ENCODE measurements at places on chromosomes 7 and 10. TPM values are rescaled to one million over a fixed set of nuclear protein-coding genes. Genes with fewer than 3 reads are reported as not detected.

GRCh38 chr10:127878475-127879055 is 14.2 kb downstream of the CLRN3 start:
- no peak for DNase-seq

DNA sequence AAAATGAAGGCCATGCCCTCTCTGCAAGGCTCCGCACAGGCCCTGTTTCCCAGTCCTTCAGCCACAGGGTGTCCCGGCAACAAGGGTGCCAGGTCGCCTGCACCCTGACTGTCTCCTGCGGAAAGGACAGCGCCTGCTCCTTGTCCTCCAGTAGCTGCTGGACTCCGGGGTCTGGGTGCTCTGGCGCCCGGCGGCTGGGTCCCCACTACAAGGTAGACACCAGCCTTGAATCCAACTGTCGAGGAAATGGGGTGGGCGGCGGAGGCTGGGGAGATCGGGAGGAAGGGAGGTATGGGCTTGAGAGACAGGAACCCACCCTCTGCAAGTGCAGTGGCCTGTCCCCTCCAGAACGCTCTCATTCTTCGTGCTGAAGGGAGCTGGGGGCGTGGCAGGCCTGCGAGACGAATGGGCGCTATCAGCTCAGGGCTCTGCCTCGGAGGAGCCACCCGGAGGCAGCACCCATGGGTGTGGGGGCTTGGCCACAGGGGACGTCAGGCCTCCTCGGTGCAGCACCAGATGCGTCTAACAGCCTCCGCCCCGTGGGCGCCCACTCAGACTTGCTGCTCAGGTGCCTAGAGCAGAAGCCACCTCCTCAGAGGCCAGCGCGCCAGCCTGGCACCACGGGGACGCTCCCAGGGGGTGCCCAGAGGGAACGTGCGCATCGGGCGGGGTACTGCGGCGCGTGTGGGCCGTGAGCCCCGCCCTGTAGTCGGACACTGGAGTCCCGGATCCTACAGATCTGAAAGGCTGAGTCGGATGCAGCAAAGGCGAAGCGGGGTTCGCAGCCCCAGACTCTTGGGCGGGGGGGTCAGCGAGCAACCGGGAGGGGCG is 15.6 kb downstream of the ADAM8 start:
- no peak for DNase-seq

DNA sequence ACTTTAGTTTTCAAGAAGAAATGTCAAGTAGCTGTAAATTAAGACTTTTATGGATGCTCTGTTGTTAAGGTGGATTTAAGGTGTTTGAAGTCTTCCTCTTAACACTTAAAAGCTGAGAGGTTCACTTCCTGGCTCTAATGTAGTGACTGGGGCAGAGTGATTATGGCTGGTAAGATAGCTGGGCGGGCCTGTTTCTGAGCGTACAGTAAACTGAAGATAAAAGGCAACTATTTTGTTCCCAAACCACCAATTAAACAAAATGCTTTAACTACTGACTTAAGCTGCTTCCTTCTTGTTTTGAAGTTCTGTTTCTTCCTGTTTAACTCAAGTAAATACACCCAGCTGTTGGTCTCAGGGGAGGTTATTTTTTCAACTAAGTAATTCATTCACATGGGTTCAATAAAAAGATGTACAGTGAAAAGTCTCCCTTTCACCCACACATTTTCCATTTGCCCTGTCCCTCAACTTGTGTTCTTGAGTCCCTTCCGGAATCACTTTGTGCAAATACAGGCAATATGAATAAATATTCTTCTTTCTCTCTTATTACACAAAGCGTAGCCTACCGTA is 19.3 kb downstream of the VWA2 start:
- no peak for DNase-seq

DNA sequence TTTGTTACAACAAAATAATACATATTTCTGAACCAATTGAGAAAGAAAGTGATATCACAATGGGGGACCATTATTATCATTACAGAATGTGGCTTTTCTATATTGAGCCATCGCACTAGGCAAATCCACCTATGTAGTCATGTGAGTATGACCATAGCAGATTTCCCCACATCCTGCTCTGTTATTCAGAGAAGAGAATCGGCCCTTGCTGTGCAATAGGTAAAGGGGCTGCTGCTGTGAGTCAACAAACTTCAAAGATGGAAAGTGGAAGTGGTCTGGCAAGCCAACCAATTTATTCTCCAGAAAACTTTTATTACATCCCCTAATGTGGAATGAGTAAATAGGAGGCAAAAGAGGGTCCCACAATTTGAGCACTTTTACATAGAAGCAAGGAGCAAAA is 573.4 kb downstream of the ETV1 start:
- no peak for DNase-seq

- DNase-seq: no peak
Measured at GRCh38 chr7:118183428-118183785, 557 bp upstream of the LSM8 start.

GRCh38 chr7:122919643-122920181 is 33.5 kb upstream of the CADPS2 start:
- DNase-seq: no peak

The CCDC172 gene
- not detected for total RNA-seq

The ASB10 gene
- total RNA-seq: not detected

DNA sequence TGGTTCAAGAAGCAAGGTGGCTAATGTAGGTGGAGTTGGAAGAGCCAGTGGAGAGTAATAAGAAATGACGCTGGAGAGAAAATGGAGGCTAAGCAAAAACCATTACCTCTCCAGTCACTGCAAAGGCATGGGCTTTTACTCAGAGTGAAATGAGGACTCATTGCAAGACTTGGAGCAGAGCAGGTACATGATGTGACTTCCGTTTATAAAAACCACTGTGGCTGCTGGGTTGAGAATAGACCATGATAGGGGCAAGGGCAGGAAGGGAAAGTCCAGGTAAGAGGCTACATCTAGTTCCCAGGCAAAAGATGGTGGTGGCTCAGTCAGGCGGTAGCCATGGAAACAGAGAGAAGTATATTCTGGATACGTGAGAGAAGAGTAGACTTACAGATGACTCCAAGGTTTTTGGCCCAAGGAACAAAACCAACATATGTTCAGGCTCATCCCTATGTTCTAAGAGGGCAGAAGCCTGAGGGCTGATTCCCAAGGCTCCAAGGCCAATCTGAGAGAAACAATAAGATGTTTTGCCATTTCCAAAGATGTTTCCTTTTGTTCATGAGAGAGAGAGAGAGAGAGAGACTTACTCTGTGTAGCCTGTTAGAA is 21.5 kb upstream of the PDE1C start:
- DNase-seq: no peak

- peak; percentile 56 for DNase-seq
Measured at GRCh38 chr10:34581801-34582532, 233.1 kb downstream of the PARD3 start.

The ZDHHC6 gene
- 17.4 TPM for total RNA-seq

DNA sequence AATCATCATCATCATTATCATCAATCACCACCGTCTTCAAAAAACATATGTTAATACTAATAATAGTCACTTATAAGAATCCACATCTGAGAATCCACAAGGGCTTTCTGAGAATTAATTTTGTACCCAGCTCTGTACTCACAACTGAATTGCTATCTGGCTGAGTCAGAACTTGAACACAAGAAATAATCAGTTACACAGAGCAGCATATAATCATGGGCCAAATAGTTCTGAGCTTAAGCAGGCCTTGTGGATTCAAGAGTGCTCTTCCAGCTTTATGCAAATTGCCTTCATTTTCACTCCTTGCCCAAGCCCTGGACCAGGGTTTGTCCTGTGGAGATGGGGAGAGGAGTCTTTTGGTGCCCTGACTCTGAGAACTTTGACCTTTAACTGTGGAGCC is 304.5 kb downstream of the ZNF248 start:
- no peak for DNase-seq

The HGF gene
- 50.9 TPM for total RNA-seq

The ATAD1 gene
- 41.4 TPM for total RNA-seq

- no peak for DNase-seq
Measured at GRCh38 chr7:153567426-153567825, 484.8 kb upstream of the DPP6 start.

- DNase-seq: peak; percentile 52
Measured at GRCh38 chr10:62554632-62555199, 180.5 kb downstream of the ZNF365 start.

- no peak for DNase-seq
Measured at GRCh38 chr7:66642932-66643331, 14.3 kb downstream of the KCTD7 start.

- no peak for DNase-seq
Measured at GRCh38 chr10:48926764-48927540, 12.7 kb downstream of the LRRC18 start.

- no peak for DNase-seq
Measured at GRCh38 chr7:42726066-42726785, 185.6 kb downstream of the C7orf25 start.

DNA sequence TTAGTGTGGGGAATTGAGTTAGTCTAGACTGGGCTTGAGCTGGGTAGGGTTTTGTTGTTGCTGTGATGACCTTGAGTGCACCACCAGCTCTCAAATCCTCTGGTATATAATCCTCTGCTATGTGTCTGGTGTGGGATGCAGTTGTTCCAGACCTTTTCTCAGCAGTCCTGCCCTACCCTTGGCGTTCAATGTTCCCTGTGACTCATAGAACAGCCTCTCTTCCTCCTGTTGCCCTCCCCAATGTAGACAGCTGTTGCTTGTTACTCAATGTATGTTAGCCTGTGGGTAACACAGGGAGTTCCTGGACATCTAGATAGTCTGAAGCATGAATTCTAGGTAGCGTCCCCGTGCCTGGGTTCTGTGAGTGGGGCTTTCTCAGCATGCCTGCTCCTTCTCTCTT is 19.8 kb downstream of the ACBD7 start:
- DNase-seq: peak; percentile 61

DNA sequence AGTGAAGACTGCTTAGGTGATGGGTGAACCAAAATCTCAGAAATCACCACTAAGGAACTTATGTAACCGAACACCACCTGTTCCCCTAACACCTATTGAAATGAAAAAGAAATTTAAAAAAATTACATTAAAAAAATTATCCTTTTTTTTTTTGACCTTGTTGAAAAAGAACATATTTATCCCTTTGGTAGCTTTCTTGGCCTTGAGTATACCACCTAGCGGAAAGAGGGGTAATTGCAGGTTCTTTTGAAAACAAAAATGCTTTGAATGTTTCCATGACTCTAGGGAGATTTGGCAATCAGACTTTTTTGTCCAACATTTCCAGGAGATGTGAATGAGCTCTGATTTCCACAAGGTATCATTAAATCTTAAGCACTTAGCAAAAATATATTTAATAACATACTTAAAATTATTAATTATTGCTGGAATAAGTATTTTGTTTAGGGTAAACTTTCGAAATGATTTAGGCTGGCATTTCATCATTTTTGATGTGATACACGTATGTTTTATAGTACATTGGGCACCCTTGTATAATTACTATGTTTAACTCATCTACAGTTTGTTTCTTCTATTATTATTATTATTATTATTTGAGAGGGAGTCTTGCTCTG is 47.0 kb upstream of the ELMO1 start:
- peak; percentile 13 for DNase-seq

GRCh38 chr7:5452937-5453540 is 29.4 kb upstream of the TNRC18 start:
- peak; percentile 84 for DNase-seq

The KIF5B gene
- total RNA-seq: 130 TPM

The HYAL4 gene
- not detected for total RNA-seq

DNA sequence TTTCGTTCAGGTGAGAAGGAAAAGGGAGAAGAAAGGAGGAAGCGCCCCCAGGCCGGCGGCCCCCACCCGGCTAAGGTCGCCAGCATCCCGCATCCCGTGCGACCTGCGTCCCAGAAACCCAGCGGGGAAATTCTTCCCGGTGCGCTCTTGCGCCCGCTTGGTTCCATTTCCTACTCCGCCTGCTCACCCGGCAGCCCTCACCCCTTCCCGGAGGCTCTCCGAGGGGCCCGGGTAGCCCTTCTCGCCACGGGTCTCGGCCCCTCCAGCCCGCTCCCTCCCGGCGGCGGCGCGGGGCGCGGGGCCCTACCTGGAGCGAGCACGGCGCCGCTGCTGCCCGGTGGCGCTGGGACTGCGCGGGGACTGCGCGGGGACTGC is at the start of gene PRKCQ:
Gene PRKCQ, minus strand, starts transcription at position 373 of the 375 bp plus-strand sequence. CDS start 65,141 bp downstream, outside the sequence.
- DNase-seq: peak; percentile 12

The ACTL6B gene
- not detected for total RNA-seq

The ERVW-1 gene
- not detected for total RNA-seq

The BBS9 gene
- total RNA-seq: 9.5 TPM

GRCh38 chr7:44213877-44214388 is 13.2 kb downstream of the YKT6 start:
- no peak for DNase-seq

- no peak for DNase-seq
Measured at GRCh38 chr10:99765672-99766301, 16.7 kb upstream of the ABCC2 start.

The COL13A1 gene
- total RNA-seq: 12.2 TPM

The PIK3CG gene
- under 0.01 TPM for total RNA-seq

The ADIRF gene
- 2.3 TPM for total RNA-seq

DNA sequence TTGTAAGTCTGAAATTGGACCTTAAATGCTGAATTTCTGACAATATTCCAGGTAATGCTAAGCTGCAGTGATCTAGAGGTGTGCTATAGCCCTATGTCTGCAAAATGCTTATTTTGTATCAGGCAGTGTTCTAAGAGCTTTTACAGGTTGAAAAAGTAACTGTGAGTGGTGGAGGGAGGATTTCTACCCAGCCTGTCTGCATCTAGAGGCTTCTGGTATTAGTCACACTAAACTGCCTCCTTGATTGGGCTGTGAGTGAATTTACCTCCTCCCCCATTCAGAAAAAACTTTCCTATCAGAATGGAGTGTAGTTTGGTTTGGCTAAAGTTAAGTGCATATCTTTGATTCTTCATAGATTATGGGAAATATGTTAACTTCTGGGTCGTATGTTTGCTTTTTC is 56.8 kb downstream of the BBS9 start:
- peak; percentile 72 for DNase-seq

DNA sequence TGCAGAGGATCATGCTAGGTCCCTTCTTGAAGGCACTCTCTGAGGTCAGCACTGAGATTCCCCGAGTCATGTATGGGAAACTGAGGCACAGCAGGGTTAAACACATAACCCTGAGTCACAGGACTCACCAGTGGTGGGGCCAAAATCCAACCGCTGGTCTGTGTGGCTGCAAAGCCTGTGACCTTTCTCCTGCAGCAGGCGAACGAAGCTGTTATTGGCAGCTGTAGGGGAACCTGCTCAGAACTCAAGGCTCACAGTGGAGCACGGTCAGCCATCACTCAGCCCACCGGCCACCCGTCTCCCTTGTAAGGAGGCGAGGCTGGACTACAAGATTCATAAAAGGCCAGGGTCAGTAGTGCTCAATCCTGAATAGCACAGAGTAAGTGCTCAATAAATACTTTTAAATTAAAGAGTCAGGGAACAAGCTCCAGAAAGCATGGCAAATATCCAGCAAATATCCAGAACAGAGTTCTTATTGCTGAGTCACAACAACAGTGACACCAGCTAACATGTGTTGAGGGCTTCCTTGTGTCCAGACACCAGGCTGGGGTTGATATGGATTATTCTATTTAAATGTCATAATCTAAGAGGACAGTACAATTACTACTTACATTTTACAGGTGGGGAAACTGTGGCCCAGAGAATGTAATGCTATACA is 34.9 kb downstream of the CHST15 start:
- no peak for DNase-seq

- DNase-seq: no peak
Measured at GRCh38 chr10:46536171-46536570, 20.3 kb downstream of the GPRIN2 start.

All from IMR-90 (cell line).